Left forelimb (tissue), 1 donor: ENCODE measurements at places on chromosomes 16 and 17.

DNA sequence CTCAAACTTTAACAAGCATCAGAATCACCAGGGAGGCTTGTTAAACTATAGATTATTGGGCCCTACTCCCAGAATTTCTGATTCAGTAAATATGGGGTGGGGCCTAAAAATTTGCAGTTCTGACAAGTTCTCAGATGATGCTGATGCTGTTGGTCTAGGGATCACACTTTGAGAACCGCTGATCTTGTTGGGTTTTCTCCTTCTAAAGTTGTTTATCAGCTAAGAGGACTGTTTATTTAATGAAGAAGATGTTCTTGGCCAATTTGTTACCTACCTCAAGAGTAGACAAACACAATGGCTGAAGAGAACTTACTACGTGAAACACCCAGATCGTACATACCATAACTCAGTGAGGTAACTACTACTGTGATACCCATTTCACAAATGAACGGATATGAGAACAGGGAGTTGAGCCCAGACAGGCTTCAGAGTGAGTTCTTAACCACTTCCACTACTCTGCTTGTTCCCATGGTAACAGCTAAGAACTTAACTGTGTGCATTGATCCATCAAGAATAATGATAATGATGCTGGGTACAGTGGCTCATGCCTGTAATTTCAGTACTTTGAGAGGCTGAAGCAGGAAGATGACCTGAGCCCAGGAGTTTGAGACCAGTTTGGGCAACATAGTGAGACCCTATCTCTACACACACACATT lies 85.3 kb upstream of the NSRP1 start:
- DNase-seq, result no peak

DNA sequence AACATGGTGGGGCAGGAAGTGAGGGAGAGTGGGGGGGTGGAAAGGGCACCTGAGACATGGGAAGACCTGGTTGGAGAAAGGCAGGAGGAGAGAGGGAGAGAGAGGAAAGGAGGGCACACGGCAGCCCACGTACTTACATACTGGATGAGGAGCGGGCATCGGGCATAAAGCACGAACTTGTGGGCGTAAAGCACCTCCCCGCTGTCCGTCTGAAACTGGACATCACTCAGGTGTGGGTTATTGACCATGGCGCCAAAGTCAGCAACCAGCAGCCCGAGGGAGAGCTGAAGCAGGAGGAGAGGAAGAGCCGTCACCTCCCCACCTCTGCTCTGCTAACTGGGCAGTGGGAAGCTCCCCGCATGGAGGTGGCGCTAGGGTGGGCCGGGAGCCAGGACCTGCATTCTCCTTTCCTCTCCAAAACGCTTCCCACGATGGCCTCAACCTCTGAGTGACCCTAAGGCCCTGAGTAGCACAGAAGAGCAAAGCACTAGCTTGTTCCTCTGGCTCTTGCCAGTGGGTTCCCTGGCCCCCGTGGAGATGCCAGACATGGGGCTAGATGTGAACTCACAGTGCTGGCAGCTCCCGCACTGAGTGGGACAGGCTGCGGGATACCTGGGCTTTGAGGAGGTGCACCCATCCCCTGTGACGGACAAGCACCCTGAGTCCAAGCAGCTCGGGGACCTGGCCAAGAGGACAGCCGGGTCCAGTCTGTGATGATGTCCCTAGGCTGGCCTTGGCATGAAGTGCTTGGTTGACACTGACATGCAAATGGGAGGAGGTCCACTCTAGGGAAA lies 16.9 kb downstream of the SLX4 start:
- no peak for DNase-seq

DNA sequence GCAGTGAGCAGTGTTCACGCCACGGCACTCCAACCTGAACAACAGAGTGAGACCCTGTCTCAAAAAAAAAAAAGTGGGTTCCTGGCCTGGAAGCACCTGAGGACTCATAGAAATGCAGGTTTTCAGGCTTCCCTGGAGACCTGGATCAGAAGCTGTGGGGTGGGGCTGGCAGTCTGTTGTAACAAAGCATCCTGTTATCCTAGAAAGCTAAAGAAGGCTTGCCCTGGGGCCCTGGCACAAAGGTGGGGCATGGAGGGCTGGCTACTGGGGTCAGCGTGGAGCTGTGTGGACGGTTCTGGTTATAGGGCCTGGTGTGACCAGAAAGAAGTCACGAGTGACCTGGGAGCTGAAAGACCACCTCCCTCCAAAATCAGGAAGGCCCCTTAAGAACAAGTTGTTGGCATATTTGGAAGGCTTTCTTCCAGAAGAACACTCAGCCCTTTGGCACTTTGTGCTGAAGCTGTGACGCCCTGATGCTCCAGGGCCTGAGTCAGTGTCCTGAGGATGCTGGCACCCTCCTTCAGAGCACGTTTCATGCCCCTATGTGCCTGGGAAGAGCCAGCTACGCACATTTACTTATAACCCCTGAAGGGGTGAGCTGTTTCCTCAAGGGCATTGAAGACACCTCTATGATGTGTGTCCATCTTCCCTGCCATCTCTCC lies 6.2 kb downstream of the CRISPLD2 start:
- DNase-seq, result no peak

GRCh38 chr16:83517398-83517797 lies 290.4 kb upstream of the HSBP1 start:
- DNase-seq, result no peak

GRCh38 chr16:66286527-66286926 lies 80.0 kb upstream of the CDH5 start:
- DNase-seq, result no peak
